ENCODE measurements at places on chromosomes 12 and 14.

DNA sequence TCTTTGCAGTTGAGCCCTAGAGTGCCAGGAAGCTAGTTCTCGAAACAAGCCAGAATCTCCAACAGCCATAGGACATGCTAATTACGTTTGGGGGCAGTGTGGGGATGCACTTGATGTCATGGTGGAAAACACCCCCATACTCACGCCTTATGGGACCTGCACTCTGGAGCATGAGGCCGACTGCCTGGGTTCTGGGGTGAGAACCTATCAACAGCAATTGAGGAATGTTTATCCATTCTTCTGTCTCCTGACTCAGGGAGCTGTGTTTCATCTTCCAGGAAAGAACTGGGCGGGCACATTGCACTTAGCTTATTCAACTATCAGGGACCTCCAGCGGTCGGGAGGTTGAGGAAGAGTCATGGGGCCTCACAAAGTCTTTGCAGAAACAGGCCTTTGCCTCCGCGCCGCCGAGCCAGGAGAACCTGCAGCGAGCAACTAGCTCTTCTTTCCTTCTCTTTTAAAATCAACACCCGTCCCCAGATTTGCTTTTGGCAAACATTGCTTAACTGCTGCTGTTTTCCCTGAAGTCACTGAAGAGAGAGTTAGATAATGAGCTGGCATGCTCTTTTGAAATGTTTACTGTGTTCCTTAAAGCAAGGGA lies 226.1 kb upstream of the DIO3 start:
- no peak for DNase-seq

DNA sequence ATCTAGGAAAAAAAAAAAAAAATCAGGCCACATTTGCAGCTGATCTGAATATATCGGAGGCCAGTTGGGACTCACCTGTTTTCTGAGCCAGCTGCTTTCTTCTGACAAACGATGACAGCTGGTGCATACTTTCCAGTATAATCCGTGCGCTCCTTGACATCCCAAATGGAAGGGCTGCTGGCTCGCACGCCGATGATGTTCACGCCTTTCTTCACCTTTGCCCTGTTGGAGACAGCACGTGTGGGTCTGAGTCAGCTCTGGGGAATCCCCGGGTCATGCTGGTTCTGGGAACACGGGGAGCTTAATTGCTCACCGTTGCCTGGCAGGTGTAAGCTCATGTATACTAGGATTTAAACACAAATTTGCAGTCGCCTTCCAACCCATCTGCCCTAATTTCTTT lies 372.8 kb downstream of the TMEM132D start:
- no peak for DNase-seq

DNA sequence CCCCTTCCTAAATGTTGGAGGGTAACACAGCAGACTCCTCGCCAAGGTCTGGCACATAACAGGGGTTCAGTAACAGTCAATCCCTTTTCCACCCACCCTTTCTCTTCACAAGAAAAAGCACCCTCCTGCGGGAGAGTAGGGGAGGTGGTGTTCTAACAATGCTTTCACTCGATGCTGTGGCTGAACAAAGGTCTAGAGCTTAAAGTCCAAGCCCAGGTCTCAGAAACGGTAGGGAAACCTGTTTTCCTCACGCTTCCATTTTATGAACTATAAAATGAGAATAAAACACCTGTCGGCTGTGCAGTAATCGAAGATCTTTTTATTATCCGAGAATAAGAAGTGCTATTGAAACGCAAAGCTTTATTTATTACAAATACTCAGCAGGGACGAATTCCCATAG lies 20.9 kb upstream of the CACNA2D4 start:
- no peak for DNase-seq

DNA sequence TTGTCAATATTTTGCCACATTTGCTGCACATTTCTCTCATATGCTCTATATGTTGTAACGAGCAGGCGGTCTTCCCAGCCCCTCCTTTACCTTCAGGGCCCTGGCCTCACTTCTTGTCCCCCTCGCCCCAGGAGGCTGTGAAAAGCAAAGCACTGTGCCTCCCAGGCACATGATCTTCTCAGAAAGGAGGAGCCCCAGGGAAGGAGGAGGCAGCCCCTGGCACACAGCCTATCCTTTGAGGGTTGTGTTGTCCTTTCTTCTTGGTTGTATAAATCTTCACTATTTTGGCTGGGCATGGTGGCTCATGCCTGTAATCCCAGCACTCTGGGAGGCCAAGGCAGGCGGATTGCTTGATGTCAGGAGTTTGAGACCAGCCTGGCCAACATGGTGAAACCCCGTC lies 77.0 kb downstream of the PPP2R5C start:
- no peak for DNase-seq

GRCh38 chr12:117875744-117876435 lies 92.9 kb downstream of the KSR2 start:
- DNase-seq = no peak

DNA sequence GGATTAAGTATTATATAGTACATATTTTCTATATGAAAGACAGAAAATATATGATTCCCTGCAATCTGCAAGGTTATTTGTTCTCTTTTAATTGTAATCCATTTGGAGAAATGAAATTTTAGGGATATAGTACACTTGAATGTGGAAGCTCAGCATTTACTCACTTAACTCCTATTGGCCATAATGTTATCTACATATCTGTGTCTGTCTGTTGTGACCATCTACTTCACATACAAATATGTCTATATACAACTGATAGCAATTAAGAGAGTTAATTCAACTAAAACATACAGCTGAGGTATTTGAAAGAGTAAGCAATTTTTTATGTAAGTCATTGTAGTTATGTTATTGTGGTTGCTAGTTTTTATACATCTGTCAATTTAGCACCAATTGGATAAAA lies 12.9 kb downstream of the FOXG1 start:
- no peak for DNase-seq

DNA sequence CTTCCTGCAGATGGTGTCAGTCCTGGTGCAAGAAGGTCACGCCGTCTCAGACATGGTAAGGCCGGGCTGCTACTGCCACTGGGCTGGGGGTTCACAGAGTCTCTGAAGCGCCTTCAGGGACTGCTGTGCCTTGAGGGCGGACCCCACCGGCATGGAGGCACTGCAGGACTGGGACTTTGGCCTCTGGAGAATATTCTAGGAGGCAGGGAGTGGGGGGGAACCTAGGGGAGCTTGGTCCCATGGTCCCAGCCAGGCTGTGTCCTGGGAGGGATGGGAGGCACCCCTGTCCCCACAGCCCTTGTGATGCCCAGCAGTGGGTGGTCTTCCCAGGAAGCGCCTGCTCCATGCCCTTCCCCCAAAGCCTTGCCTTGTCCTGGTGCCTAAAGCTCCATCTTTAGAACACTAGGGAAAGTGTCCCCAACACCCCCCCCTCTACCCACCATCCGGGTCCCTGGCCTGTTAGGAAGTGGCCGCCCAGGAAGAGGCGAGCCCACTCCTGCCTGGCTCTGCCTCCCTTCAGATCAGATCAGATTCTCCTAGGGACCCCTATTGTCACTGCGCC lies 1.5 kb downstream of the AMN start:
- no peak for DNase-seq

GRCh38 chr14:23562822-23563472 lies 4.6 kb downstream of the AP1G2 start:
- DNase-seq = peak; percentile 43

DNA sequence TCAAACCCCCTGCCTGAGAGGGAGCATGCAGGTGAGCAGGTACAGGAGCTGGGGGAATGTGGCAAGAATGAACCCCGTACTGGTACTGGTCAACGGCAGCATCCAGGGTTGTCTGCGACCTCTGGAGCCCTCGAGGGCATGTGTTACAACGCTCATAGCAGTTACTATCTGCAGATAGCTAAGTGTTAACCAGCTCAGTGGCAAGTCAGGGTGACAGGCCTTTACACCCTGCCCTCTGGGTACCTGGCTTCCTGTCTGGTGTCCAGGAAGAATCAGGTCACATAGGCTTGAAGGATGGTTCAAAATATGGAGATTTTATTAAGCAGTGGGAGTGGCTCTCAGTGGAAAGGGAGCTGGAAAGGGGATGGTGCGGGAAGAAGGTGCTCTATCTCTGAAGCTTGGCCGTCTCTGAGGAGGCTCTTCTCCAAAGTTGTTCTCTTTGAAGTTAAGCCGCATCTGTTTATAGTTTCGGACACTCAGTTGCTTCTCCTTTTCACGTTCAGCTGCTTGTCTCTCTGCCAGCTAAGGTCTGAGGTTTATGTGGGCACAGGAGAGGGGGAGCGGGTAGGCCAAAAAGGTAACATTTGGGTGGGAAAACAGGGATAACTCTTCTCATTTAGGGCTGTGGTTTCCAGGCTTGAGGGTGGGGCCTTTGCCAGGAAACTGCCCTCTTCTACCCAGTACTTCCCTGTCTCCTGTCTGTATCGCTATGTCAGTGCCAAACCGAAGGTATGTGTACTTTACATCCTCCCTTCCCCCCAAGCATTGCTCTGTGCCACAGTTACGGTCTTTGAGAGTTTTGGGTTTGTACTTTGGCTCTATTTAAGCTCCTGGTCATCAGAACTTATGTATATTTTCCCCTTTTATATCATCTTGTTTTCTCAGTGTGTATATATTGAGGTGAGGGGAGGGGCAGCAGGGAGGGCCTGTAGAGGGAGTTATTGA lies 305.8 kb downstream of the RGS6 start:
- DNase-seq = no peak

- DNase-seq = no peak
Measured at GRCh38 chr14:94559638-94560290, 1.5 kb upstream of the SERPINA4 start.

DNA sequence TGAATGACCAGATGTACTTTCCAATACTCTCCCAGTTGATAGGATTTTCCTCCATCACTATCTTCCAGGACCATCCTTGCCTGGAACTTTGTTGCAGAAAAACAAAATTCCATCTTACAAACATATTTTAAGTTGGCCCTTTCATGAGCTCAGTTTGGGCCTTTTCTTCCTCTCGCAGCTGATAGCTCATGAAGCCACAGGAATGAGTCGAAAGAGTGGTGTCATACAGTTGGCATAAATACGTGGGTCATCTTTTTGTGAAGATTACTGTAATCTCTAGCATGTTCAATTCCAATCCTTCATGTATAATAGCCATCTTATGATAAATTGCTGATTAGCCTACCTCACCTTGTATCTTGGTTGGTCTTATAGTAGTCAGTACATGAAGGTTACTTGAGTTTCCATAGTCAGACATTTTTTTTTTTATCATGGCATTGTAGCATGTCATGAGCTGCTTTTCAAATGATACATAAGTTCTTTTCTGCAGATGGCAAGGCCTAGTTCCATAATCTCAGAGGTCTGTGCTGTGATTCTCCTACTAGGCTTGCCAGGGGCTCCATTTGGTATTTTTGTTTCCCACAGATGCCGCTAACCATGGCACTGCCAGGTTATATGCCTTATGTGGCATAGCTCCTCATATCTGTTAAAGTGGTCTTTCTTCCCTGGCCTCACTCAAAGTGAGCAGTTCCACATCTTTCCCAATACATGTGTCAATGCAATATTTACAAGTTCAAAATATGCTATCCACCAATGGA lies 380.6 kb upstream of the DCN start:
- DNase-seq = no peak

DNA sequence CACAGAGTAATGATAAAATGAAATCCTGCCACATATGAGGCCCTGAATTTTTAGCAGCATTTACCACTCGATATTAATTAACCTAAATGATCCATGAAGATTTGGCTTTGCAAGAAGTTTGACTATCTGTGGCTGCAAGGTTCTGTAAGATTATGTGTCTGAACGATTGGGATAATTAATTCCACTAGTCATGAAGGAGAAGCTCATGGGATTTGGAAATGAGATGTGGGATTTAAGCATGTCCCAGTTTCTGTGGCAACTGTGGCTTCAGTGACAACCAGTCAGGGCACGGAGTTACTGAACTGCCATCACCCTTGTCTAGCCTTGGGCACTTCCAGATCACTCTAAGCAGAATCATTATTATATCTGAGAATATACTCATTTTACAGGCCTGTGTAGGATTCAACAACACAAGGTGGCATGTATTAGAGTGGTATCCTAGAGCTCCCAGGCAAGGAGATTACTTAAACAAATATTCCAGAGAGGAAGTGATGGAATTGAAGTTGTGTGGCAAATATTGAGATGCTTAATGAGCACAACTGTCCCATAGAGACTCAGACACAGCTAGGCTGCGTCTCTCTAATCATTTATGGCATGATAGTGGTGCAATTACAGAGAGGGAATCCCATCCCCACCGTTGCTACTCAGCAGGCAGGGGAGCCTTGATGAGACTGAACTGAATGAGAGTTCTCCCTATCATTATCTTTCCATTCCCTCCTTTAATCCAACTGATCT lies 205.0 kb upstream of the KRR1 start:
- no peak for DNase-seq

GRCh38 chr14:104749111-104749649 lies 3.8 kb upstream of the SIVA1 start:
- no peak for DNase-seq

Data from activated gamma-delta T cell treated with anti-CD3 and anti-CD28 coated beads, Interleukin-2, amount 50 U/mL, for 16 hours (primary cell).